ENCODE measurements at places on chromosomes 3 and 15.

DNA sequence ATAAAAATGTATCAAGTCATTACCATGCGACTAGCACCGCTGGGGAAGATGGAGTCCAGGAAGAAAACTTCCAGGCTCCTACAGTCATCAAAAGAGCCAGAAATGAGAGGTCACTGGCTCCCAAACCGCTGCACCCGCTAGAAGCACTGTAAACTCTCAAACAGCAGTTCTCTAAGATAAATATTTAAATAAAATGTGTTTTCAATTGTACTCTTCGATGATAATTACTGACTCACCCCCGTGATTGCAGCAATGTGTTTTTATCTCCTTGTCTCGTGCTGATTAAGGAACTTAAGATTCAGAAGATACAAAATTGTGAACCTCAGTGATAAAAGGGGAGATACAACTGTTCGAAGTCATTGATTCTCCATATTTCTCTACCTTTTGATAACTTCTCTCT is 45.8 kb upstream of the FOXP1 start:
- DNase-seq = no peak

GRCh38 chr3:98807011-98807410 is 43.9 kb downstream of the ST3GAL6 start:
- DNase-seq = no peak

DNA sequence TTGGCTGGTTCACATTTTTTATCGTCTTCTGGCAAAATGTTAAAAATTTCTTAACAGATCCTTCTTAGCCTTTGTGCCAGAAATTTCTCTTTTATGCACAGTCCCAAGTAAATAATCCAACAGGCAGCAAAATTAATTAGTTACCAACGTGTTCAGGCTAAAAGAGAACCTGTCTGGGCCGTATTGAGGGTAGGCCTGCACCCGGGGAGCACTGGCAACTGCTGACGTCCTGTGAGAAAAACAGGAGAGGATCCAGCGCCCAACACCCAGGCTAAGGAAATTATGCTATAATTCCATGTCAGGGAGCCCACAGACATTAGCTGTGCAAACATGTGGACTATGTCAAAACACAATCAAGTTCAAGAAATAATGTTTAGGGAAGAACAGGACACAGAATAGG is 30.7 kb upstream of the CSTA start:
- no peak for DNase-seq

DNA sequence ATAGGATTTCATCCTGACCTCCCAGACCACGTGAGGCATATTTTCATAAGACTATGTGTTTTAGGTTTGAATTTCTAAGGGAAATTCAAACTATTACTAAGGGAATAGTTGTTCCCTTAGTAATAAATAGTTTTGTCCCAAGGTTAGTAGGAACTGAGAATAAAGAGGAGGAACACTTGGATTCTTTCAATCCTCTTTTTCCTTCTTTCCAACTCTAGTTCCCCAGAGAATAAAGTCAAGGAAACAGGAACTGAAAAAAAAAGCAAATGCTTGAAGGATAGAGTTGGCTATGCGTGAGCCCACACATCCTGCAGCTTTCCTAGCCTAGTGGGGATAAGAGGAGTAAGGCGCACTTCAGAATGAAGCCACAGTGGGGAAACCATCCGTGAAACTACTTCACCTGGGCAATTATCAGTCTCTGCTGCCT is 312.1 kb upstream of the TGFBR2 start:
- DNase-seq = no peak

- DNase-seq = no peak
Measured at GRCh38 chr3:186121968-186122367, 13.1 kb upstream of the ETV5 start.

DNA sequence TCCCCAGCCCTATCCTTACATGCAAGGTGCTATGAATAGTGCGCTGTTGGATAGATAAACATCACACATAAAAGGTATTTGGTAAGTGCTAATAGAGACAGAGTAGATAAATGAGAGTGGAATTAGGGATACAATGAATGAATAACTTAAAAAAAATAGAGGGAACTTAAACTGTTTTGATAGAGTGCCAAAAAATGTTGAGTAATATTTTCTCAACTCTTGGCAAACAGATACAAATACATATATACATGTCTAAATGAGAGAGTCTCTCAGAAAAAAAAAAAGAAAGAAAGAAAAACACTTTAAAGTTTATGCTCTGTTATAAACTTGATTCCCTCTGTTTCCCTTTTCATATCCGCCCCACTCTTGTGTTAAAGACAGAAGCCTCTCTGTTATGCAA is 667.4 kb downstream of the ROBO2 start:
- peak; percentile 19 for DNase-seq

- DNase-seq = no peak
Measured at GRCh38 chr3:60609446-60609845, 641.8 kb downstream of the FHIT start.

- DNase-seq = no peak
Measured at GRCh38 chr3:69294014-69294766, 91.7 kb downstream of the FRMD4B start.

- no peak for DNase-seq
Measured at GRCh38 chr3:186421946-186422345, 59.9 kb upstream of the DGKG start.

DNA sequence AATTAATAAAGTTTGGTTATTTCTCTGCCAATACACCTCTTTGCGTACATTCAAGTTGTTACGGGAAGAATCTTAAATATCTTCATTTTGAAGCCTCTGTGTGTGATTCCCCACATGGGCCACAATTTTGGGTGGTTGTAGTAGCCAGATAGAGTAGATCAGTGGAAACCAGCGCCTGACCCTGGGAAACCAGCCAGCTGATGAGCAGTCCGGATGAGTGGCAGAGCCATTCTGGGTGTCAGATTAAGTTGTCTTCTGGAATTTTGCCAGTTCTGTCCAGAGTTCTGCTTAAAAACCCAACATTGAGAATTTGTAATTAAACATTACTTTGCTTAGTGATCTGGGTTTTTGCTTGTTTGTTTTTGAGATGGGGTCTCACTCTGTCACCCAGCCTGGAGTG is 49.7 kb downstream of the MRPS25 start:
- no peak for DNase-seq

DNA sequence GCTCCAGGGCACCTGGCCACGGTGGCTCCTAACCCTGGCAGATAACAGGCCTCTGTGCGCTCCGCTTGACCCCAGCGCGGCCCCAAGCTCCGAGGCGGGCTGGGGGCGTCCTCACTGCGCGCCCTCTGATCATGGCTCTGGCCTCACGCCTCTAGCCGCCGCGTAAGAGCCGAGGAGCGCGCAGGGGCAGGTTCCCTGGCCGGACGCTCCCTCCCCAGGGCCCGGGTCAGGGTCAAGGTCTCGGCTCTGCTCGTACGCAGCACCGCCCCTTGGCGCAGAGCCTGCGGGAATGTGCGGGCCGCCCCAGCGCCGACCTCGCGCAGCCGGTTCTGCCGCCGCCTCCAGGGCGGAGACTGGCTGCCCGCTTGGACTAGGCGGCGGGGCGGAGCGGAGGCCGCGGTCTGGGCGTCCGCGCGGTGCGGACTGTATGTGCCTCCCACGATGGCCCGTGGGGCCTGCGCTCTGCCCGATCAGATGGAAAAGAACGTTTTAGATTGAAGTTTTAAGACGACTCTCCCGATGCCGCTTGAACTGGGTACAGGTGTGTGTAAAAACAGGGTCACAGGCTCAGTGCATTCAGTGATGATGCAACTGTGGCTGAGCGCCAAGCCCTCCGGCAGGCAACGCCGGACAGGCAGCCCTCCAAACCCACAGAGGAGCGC is 40.8 kb downstream of the CHST14 start:
- peak; percentile 49 for DNase-seq

DNA sequence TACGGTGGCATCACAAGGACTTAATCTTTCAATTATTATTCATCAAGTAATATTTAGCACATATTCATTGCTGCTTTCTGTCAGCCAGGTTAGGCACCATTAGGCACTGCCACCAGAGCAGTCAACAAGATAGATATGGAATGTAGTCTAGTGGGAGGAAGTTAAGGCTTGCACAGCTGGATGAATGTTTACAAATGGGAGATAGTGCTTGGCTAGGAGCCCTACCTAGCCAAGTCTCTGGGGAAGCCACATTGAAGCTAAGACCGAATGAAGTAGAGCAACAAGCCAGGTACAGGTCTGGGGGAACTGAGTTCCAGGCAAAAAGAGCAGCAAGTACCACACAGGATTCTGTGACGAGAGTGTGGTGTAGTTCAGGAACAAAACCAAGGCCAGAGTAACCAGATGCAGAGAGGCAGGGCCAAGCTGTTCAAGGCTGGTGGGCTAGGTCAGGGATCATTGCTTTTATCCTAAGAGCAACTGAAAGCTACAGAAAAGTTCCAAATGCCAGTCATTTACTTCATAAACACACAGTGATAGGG is 33.4 kb upstream of the SCAANT1 start:
- DNase-seq = no peak

GRCh38 chr15:40425681-40426080 is 15.1 kb upstream of the BAHD1 start:
- DNase-seq = no peak

GRCh38 chr3:78410077-78410476 is 1357.7 kb downstream of the ROBO1 start:
- no peak for DNase-seq

DNA sequence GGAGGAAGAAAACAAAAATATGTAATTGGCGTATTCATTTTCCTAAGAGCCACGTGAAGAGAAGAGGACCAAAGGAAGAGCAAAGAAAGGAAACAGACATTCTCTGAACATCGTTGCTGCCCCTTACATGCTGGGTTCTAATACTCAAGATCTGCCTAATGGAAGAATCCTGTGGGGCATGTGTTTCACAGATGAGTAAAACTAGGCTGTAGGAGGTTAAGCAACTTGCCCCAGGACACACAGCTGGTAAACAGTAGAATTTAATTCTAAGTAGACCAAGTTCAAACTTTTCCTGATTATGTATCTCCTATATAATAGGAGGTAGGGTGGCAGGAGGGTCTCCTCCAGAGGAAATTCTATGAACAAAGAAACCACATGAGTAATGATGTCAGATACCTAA is 106.1 kb upstream of the TNFAIP8L3 start:
- DNase-seq = no peak

GRCh38 chr15:101502572-101503295 is 13.2 kb upstream of the PCSK6 start:
- DNase-seq = no peak

DNA sequence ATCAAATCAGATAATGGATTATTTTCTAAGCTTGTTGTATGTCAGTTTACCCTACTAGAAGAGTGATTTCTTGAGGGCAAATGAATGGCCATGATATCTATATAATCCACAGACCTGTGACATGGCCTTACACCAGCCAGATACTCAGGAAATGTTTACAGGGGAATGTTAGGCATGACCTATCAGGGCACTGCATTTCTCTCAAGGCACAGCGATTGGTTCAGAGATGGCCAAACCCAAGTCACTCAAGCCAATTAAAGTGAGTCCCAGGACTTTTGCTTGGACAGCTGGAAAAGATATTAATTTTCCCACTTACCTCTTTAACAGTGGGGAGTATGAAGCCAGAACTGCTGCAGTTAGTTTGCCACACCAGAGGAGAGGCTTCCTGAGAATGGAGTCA is 28.7 kb upstream of the GATA2 start:
- no peak for DNase-seq

- DNase-seq = no peak
Measured at GRCh38 chr15:79989183-79989582, 18.2 kb upstream of the BCL2A1 start.

DNA sequence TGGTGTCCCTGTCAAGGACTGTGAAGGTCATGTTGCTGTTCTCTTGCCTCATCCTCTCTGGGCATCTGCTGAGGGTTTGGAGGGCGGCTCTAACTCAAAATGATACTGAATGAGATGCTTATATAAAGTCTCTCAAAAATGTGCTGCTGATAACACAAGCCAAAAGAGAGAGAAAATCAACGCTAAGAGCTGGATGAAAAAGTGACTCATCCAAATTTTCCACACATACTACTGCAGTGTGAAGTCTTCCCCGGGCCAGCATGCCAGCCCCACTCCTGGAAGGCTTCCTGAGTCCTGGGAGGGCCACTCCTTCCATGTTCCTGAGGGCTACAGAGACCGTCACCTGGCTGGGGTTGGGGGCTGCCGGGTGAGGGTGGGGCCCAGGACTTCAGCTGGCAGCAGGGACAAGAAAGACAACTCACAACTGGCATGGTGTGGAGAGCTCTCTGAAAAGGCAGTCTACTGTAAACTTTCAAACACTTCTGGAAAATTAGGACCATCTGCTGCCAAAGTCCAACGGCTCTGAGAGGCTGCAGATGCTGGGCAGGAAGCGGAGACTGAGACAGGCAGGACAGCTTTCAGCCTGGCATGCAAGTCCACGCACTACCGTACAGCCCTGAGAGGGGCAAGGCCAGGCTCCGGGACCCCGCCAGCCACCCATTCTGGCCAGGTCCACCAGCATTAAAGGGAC is 200.3 kb downstream of the ADAMTS17 start:
- DNase-seq = no peak

- DNase-seq = peak; percentile 15
Measured at GRCh38 chr3:148697306-148698189, at the start of gene AGTR1. Gene AGTR1, plus strand, starts transcription at chr3:148697903. Its CDS starts 43,133 bp downstream, at chr3:148741036.

GRCh38 chr15:99965376-99965775 is 232.1 kb upstream of the LYSMD4 start:
- no peak for DNase-seq

DNA sequence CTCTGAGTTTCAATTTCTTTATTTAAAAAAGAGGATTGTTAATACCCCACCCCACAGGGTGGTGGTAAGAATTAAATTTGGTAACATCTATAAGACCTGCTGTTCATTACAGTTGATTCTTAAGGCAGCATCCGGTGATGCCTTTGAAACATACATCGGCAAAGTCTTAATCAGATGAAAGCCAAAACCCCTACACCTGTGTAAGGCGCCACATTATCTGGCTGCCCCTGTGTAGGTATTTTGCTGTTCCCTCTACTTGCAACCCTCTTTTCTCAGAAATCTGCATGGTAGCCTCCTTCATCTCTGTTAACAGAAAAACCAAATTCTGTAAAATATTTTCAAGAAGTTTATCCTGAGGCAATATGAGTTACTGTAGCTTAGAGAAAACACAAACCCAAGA is 90.0 kb downstream of the ST6GAL1 start:
- no peak for DNase-seq

DNA sequence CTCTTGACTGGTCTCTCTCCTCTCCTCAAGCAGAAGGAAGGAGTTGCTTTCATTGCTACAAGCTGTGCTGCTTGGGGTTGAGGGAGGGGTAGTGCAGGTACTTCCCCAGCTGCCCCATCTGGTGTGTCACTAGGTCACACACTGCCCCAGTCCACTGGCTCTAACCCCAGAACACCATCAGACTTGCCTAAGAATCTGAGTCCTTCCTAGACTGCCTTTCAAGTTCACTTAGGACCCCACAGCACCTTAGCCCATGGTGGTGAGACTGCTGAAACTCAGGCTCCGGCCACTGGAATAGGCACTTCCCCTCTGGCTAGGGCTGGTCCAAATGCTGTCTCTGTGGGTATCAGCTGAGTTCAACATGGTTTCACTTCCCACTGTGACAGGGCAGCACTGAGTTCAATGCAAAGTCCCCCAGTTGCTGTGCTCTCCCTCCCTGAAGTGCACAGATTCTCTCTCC is 279.7 kb upstream of the GOLGA6L4 start:
- DNase-seq = no peak

GRCh38 chr3:78351334-78351733 is 1311.4 kb downstream of the ROBO2 start:
- DNase-seq = no peak

- peak; percentile 74 for DNase-seq
Measured at GRCh38 chr3:53730576-53730975, 115.6 kb downstream of the CHDH start.

All from NCI-H1105 treated with DMSO at 0.1 percent for 48 hours (cell line).